ENCODE measurements at places on chromosomes 6 and 20.

DNA sequence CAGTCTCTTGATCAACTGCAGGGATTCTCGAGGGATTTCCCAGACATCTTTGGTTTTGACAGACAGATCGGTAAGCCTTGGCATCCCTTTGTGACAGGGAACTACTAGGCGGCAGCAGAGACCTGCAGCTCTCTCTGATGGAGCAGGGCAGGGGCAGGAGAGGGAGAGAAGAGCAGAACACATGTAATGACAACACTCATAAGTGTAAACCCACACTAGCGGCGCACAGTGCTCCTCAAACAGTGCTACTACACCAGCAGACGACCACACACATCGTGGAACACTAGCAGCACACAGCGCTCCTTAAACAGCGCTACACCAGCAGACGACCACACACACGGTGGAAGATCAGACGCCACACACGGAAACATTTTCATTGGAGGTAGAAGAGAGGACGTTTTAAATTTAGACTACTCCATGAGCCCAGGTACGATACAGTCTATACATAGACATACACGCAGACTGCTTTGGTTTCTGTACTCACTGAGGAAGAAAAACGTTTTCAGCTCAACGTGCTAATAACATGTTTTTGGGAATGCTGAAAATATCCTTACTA lies 94.5 kb upstream of the TRAF3IP2 start:
- DNase-seq, result no peak

DNA sequence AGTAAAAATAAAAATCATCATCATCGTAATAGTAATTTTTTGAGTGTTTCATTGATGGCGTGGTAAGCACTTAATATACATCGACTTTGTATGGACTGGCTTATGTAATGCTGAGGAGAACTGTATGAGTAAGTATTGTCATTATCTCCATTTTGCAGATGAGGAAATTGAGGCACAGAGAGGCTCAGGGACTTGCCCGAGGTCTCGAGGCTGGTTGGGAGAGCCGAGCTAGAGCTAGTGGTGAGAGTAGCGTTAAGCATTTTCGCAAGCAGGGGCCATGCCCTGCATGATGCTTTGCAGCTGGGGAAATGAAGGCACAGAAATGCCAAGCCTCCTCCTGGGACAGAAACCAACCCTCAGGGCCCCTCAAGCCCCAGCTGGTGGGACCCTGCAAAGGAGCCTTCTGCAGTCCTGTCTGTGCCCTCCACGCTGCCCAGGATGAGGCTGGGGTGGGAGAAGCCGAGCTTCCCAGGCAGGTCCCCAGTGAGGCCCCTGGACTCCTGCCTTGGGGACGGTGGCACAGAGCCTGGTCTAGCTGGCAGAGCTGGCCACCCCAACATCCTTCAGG lies 31.1 kb upstream of the STX16 start:
- no peak for DNase-seq

GRCh38 chr20:22762576-22763256 lies 178.3 kb upstream of the FOXA2 start:
- peak; percentile 43 for DNase-seq

DNA sequence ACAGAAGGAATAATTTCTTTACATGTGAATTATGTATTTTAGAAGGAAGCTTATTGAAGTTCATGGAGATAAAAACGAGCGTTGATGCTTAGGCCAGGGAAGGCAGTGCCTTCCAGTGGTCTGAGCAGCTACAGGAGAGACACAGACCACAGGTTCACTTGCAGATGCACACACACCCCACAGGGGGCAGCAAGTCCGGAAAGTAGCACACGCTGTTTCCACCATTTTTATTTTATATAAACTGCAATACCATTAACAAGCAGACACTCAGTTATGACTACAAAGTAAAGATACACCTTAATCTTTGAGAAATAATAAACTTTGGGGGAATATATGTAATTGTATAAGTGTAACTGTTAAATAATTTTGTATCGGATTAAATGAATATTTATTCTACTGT lies 13.5 kb upstream of the DACT2 start:
- no peak for DNase-seq

DNA sequence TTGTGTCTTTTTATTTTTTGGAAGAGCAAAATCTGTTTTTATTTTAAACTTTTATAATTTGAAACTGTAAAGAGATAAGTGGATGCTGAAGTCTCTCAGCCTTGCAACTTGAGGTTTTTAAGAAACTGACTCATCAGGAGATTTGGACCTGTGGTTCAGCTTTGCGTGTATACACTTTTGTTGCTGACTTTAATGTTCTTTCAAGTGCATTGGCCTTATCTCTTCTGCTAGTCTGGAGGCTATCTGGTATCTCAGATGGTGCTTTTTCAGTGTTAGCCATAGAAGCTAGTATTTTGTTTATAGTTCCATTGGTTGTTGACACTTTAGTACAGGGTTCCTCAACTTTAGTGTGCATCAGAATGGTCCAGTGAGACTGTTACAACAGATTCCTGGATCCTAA lies 504.0 kb upstream of the SPTLC3 start:
- DNase-seq, result no peak

GRCh38 chr20:40960521-40960956 lies 68.1 kb upstream of the TOP1 start:
- no peak for DNase-seq

- no peak for DNase-seq
Measured at GRCh38 chr6:151761851-151762250, 45.6 kb upstream of the ESR1 start.

- no peak for DNase-seq
Measured at GRCh38 chr6:35309611-35310264, 12.1 kb downstream of the DEF6 start.

DNA sequence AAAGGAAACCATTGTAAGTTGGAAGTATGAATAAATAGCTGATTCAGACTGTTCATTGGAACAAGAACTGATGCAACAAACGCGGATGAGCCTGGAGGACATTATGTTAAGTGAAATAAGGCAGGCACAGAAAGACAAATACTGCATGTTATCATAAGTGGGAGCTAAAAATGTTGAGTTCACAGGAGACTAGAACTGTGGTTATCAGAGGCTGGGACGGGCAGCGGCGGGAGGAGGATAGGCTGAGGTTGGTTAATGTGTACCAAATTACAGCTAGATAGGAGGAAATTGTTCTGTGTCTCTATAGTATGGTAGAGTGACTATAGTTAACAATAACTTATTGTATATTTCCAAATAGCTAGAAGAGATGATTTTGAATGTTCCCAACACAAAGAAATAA lies 40.8 kb downstream of the FAM229B start:
- DNase-seq, result no peak

GRCh38 chr6:32195652-32195901 lies 3.1 kb upstream of the GPSM3 start:
- DNase-seq, result peak; percentile 100

GRCh38 chr6:45265246-45265645 lies 62.9 kb upstream of the RUNX2 start:
- no peak for DNase-seq

DNA sequence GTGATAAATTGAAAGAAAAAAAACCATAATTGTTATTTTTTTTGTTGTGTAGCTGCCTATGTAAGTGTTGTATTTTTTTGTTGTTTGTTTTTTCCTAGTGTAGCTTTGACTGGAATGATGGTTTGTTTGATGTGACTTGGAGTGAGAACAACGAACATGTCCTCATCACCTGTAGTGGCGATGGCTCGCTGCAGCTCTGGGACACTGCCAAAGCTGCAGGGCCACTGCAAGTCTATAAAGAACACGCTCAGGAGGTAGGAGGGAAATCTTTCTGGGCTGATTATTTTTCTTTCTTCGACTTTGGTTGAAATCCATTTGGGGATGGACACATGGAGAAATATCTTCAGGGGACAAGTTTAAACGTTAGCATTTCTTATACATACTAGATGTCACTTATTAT lies 3.8 kb downstream of the PEX7 start:
- no peak for DNase-seq

DNA sequence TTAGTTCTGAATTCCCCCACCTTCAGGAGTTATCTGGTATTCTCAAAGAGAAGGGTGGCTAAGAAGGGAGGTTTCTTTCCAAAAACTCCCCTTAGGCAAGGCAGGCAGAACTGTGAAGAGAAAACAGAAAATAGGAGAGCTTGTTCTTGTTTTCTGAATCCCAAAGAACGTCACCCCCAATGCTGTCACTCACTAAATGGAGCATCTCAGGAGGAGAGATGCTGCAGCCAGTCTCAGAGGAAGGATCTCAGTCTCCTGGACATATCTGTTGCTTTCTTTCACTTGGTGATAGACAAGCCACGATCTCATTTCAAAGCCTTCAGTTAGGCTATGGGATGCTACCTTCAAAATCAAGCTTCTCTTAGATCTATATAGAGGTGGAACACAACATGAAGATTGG lies 16.1 kb upstream of the MYB start:
- no peak for DNase-seq

- no peak for DNase-seq
Measured at GRCh38 chr20:49479785-49480184, 2.7 kb downstream of the KCNB1 start.

DNA sequence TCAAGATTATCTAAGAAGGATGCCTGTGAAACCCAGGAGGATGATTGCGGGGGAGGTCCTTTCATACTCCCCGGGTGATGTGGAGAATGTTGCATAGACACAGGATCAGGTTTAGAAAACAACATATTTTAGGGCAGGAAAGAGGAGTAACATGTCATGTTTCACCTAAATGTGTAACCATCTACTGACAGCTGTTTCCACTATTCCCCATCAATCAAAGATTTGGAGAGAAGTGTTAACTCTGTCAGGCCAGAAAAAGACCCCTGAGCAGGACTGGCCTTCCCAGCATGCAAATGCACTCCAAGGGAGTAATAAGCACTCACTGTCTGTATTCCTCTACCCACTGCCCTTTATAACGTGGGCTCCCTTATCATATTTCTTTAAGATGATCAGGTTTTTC lies 148.0 kb upstream of the KCNK16 start:
- no peak for DNase-seq

DNA sequence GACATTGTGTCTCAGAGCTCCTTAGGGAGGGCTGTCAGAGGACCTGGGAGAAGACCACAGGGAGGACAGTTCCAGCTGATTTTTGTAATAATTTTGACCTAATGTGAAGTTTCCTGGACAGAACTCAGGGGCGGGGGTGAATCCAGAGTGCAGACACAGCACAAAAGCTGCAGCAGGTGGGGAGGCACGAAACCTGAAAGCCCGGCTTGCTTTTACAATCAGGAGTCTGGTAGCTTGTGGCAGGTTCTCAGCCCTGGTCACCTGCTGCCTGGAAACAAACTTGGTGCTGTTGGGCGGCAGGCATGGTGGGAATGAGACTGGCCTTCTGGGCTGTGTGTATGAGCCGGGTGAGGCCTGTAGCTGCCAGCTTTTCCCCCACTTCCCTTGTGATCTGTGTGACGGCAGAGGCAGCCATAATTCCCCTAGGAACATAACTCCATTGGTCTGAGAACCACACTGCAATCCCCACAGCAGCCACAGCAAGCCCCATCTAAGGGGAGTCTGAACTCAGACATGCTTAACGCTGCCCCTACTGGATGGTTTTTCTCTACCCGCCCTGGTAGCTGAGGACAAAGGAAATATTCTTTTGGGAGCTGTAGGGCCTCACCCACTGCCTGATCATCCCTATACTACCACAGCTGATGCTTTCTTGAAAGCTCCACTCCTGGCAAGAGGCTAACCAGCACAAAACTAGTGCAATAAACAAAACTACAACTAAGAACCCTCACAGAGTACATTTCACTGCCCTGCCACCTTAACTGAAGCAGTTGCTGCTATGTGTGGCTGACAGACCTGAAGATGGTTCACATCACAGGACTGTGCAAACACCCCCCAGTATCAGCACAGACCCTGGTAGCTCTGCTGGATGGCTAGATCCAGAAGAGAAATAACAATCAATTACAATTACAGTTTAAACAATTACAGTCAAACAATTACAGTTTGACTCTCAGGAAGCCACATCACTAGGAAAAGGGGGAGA lies 1055.1 kb upstream of the GJE1 start:
- DNase-seq, result no peak

DNA sequence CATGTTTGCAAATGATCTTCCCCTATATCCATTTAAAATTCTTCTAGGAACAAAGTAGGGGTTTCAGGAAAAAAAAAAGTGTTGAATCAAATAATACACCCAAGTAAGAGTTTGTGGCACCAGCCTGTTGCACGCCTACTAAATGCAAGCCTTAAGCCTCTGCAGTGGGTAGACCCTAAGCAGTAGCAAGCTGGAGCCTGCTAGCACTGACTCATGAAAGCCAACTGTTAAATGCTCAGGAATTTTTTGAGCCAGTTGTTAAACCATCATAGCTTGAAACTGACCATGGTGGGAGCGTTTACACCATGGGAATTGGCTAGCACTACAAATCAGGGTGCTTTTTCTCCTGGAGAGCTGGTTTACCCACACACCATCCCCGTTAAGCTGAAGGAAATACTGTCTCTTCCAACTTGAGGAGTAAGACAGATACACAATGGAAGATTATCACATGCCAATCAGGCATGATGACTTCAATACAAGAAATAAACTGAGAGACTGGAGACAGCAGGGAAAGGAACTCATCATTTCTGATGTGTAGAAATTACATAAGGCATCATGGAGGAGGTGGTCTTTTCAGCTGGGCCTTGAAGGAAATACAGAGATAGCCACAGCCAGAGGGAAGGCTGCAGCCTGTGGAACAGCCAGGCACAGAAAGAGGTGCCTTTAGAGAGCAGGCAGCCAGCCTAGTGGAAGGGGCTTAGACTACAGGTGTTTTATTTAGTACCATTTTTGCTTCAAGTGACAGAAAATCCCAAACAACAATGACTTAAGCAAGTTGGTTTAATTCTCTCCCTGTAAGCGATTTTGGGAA lies 110.8 kb downstream of the SNX5 start:
- no peak for DNase-seq
